ENCODE measurements at places on chromosomes 11 and 22. TPM values are rescaled to one million over a fixed set of nuclear protein-coding genes. Genes with fewer than 3 reads are reported as not detected.

CASP12 gene
- total RNA-seq = 0.50 TPM

SOX6 gene
- not detected for total RNA-seq

CHADL gene
- 0.18 TPM for total RNA-seq

TRPC6 gene
- total RNA-seq = not detected

INS gene
- not detected for total RNA-seq

GRCh38 chr11:94934846-94935245, 38.5 kb downstream of the CWC15 start:
- no peak overlapping the region for H3K4me3 ChIP-seq
- H3K36me3 ChIP-seq = no peaks in the 10 kb centered on the region
- no peak overlapping the region for H3K27ac ChIP-seq
- no peak for DNase-seq

- H3K4me1 ChIP-seq = no peaks in the 10 kb centered on the region
- no peak overlapping the region for H3K27ac ChIP-seq
- H3K36me3 ChIP-seq = no peaks in the 10 kb centered on the region
- DNase-seq = no peak
- peaks cover 2% of the 10 kb centered on the region for H3K27me3 ChIP-seq
- no peak overlapping the region for H3K4me3 ChIP-seq
These were observed 34.0 kb upstream of the FADD start for GRCh38 chr11:70169127-70169526.

DNA sequence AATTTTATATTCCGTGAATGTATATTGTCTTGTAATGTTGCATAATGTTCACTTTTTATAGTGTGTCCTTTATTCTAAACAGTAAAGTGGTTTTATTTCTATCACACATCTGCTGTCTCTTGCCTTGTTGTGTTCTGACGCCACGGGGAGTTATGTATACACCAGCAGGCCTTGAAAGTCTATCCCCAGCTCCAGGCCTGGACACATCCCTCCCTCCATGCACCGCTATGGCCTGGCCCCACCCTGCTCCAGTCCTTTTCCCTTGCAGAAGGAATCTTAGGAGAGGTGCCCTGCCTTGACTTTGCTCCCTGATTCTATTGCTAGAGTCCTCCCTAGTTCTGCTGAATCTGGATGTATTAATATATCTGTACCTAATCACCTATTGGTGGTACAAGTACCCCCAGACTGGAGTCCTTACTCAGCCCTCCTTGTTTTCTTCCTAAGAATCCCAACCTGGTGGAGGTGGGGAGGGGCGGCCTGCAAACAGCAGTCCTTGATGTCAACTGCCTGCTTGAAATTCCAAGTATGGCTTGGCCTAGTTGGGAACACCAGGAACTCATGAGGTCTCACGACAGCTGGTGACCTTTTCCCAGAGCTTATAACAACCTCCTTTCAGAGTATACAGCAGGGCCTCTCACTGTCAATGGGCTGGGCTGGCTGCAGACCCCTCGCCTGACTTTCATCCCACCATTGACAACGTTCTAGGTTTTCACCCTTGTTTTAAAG, 61.6 kb downstream of the TIMP3 start:
- H3K27ac ChIP-seq = no peak overlapping the region
- H3K27me3 ChIP-seq = no peaks in the 10 kb centered on the region
- no peaks in the 10 kb centered on the region for H3K36me3 ChIP-seq
- H3K4me1 ChIP-seq = no peaks in the 10 kb centered on the region

- H3K27ac ChIP-seq = no peak overlapping the region
These were observed 32.1 kb upstream of the ZBTB16 start for GRCh38 chr11:114027391-114027790.

Measured in activated CD4-positive, alpha-beta memory T cell treated with anti-CD3 and anti-CD28 coated beads, Interleukin-2, amount 10 ng/mL, durations not matched to agents 7 days and 5 days (primary cell).